ENCODE measurements at places on chromosomes 16 and 17. TPM values are rescaled to one million over a fixed set of nuclear protein-coding genes. Genes with fewer than 3 reads are reported as not detected.

Gene ATF7IP2
- total RNA-seq = not detected

Gene PRR15L
- not detected for total RNA-seq

Gene SPN
- total RNA-seq = 1.8 TPM

Gene NHERF2
- 175 TPM for total RNA-seq

GRCh38 chr16:85313526-85314301, 201.4 kb upstream of the CIBAR2 start:
- DNase-seq = no peak

Data from M059J (cell line).